ENCODE measurements at places on chromosomes 6 and 20. TPM values are rescaled to one million over a fixed set of nuclear protein-coding genes. Genes with fewer than 3 reads are reported as not detected.

Gene PLAGL2
- 4.1 TPM for total RNA-seq

Gene MMP24
- total RNA-seq = 0.88 TPM

GRCh38 chr6:54282186-54282585 is 26.1 kb upstream of the TINAG start:
- peak; percentile 24 for DNase-seq

DNA sequence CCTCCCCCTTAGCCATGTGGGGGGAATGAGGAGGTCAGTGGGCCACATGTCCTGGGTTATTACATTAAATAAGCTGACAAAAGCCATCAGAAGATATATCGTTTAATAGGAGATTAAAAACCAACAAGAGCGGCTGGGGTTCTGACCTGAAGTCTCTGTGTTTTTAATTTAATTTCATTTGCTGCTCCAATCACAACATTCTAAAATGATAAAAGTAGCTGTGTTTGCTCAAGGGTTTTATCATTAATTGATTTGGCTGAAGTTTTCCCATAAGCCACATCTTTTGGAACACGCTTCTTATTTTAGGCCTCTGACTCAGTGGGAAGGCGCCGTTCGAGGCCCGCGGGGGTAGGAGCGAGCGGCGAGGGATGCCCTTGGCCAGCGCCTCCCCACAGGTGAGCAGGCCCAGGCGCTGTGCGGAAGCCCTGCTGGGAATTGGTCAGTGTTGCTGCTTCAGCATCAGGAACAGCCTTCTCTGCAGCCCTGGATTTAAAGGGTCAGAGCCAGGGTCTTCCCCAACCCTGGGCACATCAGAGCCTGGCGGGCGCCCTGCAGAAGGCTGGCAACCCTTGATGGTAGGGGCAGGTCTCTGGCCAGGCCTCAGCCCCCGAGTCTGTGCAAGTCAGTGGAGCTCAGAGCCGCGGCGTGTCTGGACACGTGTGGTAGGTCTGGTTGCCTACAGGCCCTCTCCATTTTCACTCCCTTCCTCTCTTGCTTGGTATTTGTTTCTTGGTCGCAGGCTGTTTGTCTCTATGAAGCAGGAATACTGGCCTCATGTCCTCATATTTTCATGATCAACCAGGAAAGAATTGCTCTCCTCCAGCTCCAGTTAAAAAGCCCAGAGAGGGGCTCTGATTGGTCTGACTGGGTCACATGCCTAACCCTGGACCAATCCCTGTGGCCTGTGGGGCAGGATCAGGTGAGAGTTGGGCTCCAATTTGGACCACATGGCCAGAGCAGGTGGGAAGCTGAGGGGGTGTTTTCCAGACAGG is 30.9 kb upstream of the MLN start:
- DNase-seq = no peak

Gene DEFB124
- total RNA-seq = not detected

Measured in dermis blood vessel endothelial cell (primary cell).